ENCODE measurements at places on chromosomes 2 and 18. TPM values are rescaled to one million over a fixed set of nuclear protein-coding genes. Genes with fewer than 3 reads are reported as not detected.

GRCh38 chr2:36820942-36821605, 124.6 kb downstream of the VIT start:
- no peak for DNase-seq

DNA sequence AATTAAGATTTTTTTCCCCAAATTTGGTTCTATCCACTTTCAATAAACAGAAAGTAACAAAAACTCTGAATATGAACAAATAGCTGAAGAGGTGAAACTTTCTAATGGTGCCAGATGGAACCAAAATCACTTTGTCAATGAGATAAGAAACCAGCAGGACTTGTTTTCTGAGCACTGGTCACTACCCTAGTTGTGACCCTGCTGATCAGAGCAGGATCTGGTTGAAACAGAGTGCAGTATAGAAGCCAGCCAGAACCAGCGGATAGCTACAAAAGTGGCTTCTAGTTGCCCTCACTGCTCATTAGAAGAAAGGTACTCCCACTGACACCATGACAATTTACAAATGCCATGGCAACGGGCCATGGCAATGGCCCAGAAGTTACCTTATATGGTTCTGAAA, 158.3 kb upstream of the PIEZO2 start:
- DNase-seq = no peak

- no peak for DNase-seq
Observed at GRCh38 chr2:24231461-24231881, 56.6 kb downstream of the FAM228A start.

GRCh38 chr2:118834901-118835745, 12.3 kb downstream of the EN1 start:
- no peak for DNase-seq

DNA sequence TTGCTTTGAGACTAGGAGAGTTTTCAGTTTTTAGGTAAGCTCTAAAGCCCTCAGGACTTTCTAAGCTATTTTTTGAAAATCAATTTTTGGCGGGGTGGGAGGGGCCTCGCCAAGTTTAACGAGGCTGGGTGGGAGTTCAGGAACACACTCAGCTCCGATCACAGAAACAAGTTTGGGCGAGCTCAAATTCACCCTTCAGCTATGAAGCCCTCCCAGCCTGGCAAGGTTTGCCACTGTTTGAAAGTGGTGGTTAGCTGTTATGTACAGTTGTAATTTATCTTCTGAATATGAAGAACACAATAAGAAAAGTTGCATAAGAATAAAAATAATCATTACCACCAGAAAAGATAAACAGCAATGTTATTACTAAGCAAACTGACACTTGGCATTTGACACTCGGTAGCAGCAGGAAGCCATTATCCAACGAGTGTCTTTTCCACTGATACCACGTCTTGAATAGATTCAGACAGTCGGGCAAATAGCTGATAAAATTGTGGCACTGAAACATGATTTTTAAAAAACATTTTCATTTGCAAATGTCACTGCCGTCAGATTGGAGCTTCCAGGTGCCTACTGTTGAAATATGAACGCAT, 59.8 kb downstream of the KCTD1 start:
- DNase-seq = no peak

DNA sequence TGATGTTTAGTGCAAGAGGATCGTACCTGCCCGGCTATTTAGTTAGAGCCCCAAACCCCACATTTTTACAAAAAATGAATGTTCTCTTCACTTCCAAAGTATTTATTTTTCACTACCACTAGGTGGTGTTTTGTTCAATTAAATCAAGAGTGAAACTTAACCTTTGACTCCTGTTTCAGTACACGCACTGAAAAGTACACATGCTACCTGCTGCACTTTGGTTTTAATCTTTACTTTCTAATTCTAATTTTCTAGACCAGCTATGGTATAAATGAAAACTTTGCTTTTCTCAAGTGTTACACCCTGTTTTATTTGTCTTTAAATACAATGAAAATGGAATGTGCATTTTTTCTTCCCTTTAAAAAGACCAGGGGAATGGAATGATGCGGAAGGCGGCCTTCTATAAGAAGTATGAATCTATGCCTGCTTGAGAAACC, 31.4 kb upstream of the CHN1 start:
- no peak for DNase-seq

GRCh38 chr18:13461469-13461868, 242.9 kb downstream of the LDLRAD4 start:
- DNase-seq = no peak

DNA sequence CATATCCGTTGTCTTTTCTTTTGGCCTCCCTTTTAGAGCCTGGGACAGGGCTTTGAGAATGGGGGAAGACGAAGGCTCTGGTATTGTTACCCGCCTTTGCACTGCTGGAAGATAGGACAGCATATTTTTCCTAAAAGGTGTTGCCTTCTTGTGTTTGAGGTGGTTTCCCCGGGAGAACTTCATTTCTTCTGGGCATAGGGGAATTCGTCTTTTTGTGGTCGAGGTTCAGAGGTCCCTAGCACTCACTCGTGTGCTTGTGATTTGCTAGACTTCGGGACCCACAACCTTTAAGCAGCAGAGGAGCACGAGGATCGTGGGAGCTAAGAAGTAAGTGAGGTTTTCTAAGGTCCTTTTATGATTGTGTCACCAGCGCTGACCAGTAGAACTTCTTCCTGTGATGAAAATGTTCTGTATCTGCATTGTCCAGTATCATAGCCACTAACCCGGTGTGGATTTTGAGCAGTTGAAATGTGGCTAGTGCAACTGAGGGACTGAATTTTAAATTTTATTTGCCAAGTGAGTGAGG, 611 bp downstream of the ZNF512 start:
- no peak for DNase-seq

- DNase-seq = no peak
Observed at GRCh38 chr2:212595036-212595654, 56.5 kb upstream of the ERBB4 start.

The RNU2-63P gene
- not detected for total RNA-seq

The HTR2B gene
- total RNA-seq = 3.0 TPM

The EHD3 gene
- total RNA-seq = 8.3 TPM

The STEAP3 gene
- 1.1 TPM for total RNA-seq

The ASTL gene
- 0.85 TPM for total RNA-seq

The USP40 gene
- 59.6 TPM for total RNA-seq

The ADAM17 gene
- total RNA-seq = 40.0 TPM

The TOGARAM2 gene
- 0.48 TPM for total RNA-seq

The POU3F3 gene
- 0.32 TPM for total RNA-seq

The DYNAP gene
- not detected for total RNA-seq

The DDX18 gene
- 56.7 TPM for total RNA-seq

The UCN gene
- 1.1 TPM for total RNA-seq

The ATP8B1 gene
- 79.6 TPM for total RNA-seq

The EFR3B gene
- 3.8 TPM for total RNA-seq

All from urinary bladder (tissue), 4 donors.